ENCODE measurements at places on chromosomes 1 and 21.

GRCh38 chr1:65840683-65841082 is 48.0 kb downstream of the PDE4B start:
- no peak for DNase-seq

DNA sequence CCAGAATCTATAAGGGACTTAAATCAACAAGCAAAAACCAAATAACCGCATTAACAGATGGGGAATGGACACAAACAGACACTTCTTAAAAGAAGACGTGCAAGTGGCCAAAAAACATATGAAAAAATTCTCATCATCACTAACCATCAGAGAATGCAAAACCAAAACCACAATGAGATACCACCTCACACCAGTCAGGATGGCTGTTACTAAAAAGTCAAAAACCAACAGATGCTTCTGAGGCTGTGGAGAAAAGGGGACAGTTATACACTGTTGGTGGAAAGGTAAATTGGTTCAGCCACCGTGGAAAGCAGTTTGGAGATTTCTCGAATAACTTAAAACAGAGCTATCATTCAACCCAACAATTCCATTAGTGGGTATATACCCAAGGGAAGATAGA is 124.9 kb upstream of the OLIG2 start:
- DNase-seq: no peak

DNA sequence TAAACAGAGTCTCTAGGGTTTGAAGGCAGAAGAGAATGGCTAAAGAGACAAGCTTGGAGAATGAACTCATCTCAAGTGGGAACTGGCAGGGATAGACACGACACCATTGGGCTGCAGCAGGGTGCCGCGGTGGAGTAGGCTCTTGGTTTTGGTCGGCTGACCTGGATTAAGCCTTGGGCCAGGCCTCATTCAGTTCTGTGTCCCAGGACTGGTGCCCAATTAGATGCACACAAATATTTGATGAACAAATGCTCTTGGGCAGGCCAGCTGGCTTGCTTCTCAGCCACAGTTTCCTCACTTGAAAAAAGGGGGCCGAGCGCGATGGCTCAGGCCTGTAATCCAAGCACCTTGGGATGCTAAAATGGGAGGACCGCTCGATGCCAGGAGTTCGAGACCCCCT is 53.4 kb upstream of the CITED4 start:
- no peak for DNase-seq

- DNase-seq: no peak
These were observed 71.5 kb upstream of the NR5A2 start for GRCh38 chr1:199956005-199956404.
